ENCODE measurements at places on chromosomes 11 and 22. TPM values are rescaled to one million over a fixed set of nuclear protein-coding genes. Genes with fewer than 3 reads are reported as not detected.

The TRIM29 gene
- not detected for total RNA-seq

DNA sequence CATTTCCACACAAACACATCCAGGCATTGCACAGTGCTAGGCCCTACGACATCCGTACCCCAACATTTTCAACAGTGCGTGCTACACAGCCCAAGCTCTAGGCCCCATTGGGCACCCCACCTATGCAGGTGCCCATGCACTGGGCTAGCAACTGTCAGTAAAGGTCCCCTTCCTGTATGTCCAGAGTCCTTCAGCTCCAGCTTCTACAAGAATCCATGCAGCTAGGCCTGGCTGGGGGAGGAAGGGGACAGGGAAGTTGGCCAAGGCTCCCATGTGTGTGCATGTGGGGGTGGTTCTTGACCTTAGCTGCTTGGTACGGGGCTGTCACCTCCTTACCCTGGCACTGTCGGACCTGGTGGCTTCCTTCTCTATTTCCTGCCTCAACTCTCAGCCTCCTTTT lies 1.3 kb downstream of the B3GAT1 start:
- DNase-seq: no peak

- no peak for DNase-seq
Observed at GRCh38 chr11:68574308-68574707, 110.0 kb upstream of the GAL start.

DNA sequence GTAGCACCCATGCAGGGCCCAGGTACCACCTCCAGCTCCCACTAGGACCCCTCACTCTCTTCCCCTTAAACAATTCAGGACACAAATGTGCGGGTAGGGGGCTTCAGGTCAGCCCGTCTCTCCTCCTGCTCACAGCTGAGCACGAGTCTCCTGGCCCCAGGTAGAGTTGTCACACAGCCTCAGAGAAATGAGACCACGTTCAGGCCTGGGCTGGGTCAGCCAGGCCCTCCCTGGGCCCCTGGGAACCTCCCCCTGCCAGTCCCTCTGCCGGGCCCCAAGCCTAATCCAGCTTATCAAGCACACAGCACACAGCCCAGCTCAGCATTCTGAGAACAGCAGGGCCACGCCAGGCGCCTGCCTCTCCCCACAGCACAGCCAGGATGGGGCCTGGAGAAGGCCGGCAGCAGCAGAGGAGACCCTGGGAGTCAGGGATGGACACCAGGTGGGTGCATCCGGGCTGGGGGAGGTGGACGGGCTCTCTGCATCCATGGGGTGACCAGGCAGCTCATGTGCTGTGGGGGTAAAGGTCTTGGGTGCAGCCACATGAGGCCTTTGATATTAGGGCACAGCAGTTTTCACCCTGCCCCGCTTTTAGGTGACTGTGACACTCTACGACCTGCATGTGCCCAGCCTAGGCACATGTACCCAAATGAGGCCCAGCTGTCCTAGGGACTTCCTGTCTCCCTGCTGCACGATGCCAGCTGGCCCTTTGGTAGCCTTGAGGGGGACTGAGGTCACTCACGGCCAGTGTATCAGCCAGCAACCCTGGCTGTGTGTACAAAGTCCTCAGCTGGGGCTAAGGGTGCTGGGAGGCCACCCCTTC lies 87.0 kb downstream of the MORC2 start:
- no peak for DNase-seq

Data from Karpas-422 (cell line).